Activated naive CD8-positive, alpha-beta T cell treated with anti-CD3 and anti-CD28 coated beads for 36 hours (primary cell): ENCODE measurements at places on chromosomes 3 and 15. TPM values are rescaled to one million over a fixed set of nuclear protein-coding genes. Genes with fewer than 3 reads are reported as not detected.

Gene SLC12A8
- total RNA-seq, result 1.8 TPM

Gene SLC22A14
- total RNA-seq, result not detected

Gene SPINK8
- not detected for total RNA-seq

Gene EFCC1
- 0.45 TPM for total RNA-seq

- no peak for DNase-seq
- H3K4me3 ChIP-seq, result no peak overlapping the region
- H3K27ac ChIP-seq, result no peak overlapping the region
These were observed 19.9 kb downstream of the SLC6A6 start for GRCh38 chr3:14422016-14422963.

DNA sequence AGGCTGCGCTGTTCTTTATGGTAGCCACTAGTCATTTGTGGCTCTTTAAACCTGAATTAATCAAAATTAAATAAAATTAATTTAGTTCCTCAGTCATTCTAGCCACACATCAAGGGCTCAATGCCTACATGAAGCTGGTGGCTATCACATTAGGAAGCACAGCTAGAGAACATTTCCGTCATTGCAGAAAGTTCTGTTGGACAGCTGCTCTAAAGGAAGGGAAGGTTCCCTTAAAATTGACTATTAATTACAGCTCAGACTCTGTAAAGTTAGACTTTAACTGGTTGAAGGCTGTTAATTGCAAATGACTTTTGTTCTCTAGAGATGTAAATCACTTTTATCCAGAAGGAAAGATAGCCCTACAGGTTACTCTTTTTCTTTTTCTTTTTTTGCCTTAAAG lies 202.7 kb upstream of the ADAMTS9 start:
- H3K4me1 ChIP-seq, result no peaks in the 10 kb centered on the region
- no peak overlapping the region for H3K4me3 ChIP-seq
- no peaks in the 10 kb centered on the region for H3K36me3 ChIP-seq
- no peaks in the 10 kb centered on the region for H3K27me3 ChIP-seq

DNA sequence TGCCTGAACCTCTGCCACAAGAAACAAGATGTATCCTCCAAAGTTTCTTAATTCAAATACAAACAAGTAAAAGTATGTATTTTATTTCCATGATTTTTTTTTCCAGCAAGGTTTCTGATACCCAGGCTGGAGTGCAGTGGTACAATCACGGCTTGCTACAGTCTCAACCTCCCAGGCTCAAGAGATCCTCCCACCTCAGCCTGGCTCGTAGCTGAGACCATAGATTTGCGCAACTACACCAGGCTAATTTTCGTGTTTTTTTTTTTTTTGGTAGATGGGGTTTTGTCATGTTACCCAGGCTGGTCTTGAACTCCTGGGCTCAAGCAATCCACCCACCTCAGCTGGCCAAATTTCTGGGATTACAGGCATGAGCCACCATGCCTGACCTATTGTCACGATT lies 12.2 kb upstream of the VEPH1 start:
- H3K4me1 ChIP-seq, result no peaks in the 10 kb centered on the region
- H3K27me3 ChIP-seq, result no peaks in the 10 kb centered on the region
- no peaks in the 10 kb centered on the region for H3K36me3 ChIP-seq
- no peak overlapping the region for H3K27ac ChIP-seq

DNA sequence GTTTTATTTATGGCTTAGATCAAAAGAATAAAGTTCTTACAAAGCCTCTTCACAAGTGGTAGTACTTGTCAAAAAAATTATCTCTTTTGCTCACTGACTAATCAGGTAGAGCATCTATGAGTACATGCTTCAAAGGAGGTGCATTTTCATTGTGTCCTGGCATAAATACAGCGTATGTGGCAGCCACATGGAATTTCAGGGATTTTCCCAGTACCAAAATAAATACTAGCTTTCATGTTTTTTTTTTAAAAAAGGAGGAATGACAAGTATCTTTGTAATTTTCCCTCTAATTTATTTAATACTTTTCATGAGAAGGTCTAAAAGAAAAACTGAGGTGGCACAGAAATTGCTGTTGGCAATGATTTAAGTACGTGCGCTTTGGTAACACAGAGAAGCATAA lies 597.8 kb upstream of the ALCAM start:
- no peaks in the 10 kb centered on the region for H3K36me3 ChIP-seq
- H3K4me1 ChIP-seq, result no peaks in the 10 kb centered on the region
- DNase-seq, result no peak
- H3K27ac ChIP-seq, result no peak overlapping the region

DNA sequence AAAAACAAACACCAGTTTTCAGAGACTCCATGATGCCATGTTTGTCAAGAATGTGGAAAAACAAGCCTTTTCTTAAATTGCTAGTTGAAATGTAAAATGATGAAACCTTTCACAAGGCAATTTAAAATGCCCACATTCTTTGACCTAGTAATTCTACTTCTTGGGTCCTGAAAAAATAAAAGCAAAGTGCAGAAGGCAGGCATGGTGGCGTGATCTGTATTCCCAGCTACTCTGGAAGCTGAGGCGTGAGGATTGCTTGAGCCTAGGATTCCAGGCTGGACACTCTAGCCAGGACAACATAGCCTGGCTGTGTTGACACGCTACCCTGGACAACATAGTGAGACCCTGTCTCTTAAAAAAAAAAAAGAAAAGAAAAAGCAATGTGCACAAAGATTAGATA lies 4.3 kb upstream of the MORF4L1 start:
- H3K27me3 ChIP-seq, result no peaks in the 10 kb centered on the region
- no peak overlapping the region for H3K27ac ChIP-seq
- H3K36me3 ChIP-seq, result peaks cover 2% of the 10 kb centered on the region
- no peak overlapping the region for H3K4me3 ChIP-seq
- no peak for DNase-seq

DNA sequence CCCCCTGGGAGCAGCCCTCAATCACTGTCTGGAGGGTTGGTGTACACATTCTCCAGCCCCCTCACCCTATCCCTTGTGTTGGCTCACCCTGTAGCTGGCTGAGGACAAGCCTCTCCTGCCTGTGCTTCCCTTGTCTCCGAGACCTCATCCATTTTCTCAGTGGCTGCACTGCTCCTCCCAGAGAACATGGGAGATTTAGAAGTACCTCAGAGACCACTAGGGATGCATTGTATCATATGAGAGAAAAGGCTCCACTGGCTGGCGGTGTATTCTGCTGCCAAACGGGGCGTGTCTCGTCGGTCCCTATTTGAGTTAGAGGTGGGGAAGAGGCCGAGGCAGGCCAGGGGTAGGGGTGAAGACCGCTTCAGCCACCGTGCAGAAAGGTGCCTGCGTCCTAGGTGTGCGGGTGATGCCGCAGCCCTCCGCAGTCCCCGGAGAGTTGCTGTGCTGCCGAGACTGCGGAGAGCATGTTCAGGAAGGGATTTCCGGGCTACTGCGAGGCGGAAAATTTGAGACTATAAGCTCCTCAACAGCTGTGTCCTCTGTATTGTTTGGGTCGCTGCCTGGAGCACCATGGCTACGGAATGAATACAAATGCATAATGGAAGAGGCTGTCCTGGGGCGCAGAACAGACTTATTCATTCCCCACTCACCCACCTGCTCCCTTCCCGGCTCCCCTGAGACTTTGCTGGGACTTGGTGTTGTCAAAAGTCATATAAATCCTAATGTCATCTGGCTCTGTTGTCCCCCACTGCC lies 43.8 kb downstream of the SPSB4 start:
- H3K4me1 ChIP-seq, result no peaks in the 10 kb centered on the region
- H3K4me3 ChIP-seq, result no peak overlapping the region
- no peaks in the 10 kb centered on the region for H3K27me3 ChIP-seq

DNA sequence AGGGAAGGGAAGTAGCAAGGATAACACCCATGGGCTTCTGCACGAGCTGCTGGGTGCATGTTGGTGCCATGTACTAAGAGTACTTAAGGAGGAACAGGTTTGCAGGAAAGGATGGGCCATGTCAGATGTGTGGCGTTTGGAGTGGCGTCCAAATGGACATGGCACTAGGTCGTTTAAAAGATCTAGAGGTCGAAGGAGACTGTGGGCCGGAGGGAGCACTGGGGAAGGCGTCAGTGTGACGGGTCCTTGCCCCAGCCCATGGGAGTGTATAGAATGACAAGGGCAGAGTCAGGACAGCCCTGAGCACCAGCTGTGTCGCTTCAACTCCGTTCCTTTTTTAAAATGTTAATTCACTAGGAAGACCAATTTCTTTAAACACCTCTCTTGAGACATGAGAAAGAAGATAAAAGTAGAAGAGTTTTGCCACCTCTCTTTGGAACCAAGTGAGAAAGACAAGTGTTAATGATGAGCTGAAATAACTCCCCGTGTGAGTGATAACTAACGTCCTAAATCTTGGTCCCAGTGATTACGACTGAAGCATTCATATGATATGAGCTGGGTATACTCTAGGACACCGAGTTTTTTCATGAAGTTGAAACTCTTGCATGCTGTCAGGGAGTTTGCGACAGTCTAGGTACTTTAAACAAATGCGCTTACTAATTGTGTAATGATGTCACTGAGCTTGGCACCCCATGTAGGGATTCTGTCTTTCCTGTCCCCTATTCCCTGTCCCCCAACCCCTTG lies 23.8 kb downstream of the LYSMD4 start:
- DNase-seq, result no peak
- H3K27ac ChIP-seq, result no peak overlapping the region
- H3K4me3 ChIP-seq, result no peak overlapping the region
- peaks cover 15% of the 10 kb centered on the region for H3K36me3 ChIP-seq

GRCh38 chr15:83208367-83208661 lies 691 bp upstream of the HDGFL3 start:
- no peak overlapping the region for H3K27ac ChIP-seq
- no peak overlapping the region for H3K4me3 ChIP-seq
- peaks cover 6% of the 10 kb centered on the region for H3K4me1 ChIP-seq
- H3K36me3 ChIP-seq, result peaks cover 2% of the 10 kb centered on the region
- DNase-seq, result no peak
